Astrocyte (in vitro differentiated cells and primary cell): ENCODE measurements at places on chromosomes 1 and 21. TPM values are rescaled to one million over a fixed set of nuclear protein-coding genes. Genes with fewer than 3 reads are reported as not detected.

The REG4 gene
- total RNA-seq, result not detected in 2 replicates

The MPL gene
- total RNA-seq, result not detected in 2 replicates

GRCh38 chr1:98205291-98206017, 284.6 kb upstream of the DPYD start:
- DNase-seq, result no peak

GRCh38 chr1:162846256-162847212, 14.4 kb downstream of the CCDC190 start:
- DNase-seq, result peak; percentile 86

DNA sequence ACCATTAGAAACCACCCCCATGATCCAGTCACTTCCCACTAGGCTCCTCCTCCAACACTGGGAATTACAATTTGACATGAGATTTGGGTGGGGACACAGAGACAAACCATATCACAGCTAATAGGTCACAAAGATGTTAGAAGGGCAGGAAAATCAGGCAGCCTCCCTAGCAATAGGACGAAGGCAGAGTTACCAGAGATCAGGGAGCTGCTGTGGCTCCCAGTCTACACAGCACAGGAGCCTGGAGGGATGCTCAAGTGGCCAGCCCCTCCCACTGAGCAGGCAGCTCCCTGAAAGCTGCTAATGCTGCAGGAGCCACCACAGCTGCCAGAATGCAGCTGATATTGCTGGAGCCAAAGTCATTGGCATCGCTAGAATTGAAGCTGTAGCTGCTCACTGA, 51.0 kb downstream of the CR1L start:
- DNase-seq, result no peak
